ENCODE measurements at places on chromosomes 7 and 10. TPM values are rescaled to one million over a fixed set of nuclear protein-coding genes. Genes with fewer than 3 reads are reported as not detected.

DNA sequence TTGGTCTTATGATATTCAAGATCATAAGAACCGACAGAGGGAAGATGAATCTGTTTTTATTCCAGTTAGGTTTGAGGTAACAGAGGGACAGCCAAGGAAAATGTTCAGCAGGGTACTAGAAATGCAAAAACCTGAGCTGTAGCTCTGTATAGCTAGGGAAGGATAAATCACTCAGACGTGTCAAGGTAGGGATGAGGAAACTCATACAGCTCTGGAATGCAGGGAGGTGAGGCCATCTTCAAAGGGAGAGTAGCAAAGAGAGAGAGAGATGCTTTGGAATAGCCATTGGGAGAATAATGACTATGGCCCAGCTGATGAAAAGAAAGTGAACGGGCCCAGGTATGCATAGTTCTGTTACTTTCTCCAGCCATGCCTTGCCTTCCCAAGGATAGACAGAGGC, 77.8 kb downstream of the PAX2 start:
- DNase-seq: no peak

DNA sequence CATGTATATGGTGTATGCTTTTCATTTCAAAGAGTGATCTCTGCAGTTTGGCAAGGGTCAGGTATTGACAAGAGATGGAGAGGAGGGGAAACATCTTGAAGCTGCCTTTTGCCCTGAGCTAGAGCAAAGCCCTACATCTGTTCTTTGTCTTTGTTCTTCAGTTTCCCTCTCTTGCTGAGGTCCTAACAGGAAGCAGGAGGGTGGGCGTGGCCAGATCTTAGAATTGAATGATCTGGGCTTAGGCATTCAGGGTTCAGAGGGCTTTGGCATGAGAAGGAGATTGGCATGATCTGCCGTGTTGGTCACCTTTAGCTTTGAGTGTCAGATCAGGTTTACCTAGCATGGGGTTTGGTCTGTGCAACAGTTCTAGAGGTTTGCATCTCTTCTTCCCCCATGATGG, 41.3 kb downstream of the LRMDA start:
- DNase-seq: no peak

The ZNF239 gene
- polyA plus RNA-seq: 10.4 TPM

The CRYGN gene
- 0.60 TPM for polyA plus RNA-seq

GRCh38 chr10:130869179-130869841, 442.2 kb downstream of the TCERG1L start:
- DNase-seq: no peak

- no peak for DNase-seq
Observed at GRCh38 chr10:132580617-132581016, 43.0 kb downstream of the INPP5A start.

The ERVW-1 gene
- 2.5 TPM for polyA plus RNA-seq

The SPDYE2B gene
- polyA plus RNA-seq: 2.5 TPM

The AZGP1 gene
- 0.29 TPM for polyA plus RNA-seq

- DNase-seq: no peak
Observed at GRCh38 chr7:223118-223800, 30.9 kb downstream of the FAM20C start.

GRCh38 chr10:79022565-79023230, 46.1 kb upstream of the ZMIZ1 start:
- no peak for DNase-seq

- no peak for DNase-seq
Observed at GRCh38 chr7:82972135-82972534, 190.5 kb downstream of the PCLO start.

DNA sequence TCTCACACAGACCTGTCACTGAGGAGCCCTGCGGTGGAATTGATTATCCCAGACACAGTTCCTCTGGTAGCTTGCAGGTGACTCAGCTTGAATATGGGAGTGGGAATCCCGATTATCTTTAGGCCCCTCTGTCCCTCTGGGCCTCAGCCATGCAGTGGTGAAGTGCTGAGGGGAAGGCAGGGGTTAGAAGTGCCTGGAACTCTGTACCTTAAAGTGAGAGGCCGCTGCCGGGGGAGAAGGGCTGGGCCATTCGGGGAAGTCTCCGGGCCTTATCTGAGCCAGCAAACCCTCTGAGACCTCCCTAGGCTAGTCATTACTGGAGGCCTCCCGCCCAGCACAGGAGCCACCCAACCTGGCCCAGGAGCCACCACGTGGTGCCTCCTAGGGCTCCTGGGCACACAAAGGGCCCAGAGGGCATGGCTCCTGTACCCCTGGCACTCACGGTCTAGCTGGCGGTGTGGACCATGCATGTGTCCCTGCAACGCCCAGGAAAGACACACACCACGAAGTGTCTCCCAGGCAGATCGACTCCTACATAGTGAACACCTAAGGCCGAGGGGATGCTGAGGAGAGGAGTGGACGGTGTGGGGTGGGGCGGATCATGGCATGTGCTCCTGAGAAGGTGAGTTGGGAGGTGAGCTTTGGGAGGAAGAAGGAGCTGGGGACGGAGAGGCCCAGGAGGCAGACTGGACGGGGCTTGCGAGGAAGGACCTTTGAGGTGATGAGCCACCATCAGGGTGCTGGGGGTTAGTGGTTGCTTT, 56.2 kb downstream of the HK1 start:
- no peak for DNase-seq

GRCh38 chr10:436013-436697, 253.3 kb downstream of the DIP2C start:
- no peak for DNase-seq

- DNase-seq: no peak
Observed at GRCh38 chr7:50594734-50595485, 29.7 kb upstream of the DDC start.

DNA sequence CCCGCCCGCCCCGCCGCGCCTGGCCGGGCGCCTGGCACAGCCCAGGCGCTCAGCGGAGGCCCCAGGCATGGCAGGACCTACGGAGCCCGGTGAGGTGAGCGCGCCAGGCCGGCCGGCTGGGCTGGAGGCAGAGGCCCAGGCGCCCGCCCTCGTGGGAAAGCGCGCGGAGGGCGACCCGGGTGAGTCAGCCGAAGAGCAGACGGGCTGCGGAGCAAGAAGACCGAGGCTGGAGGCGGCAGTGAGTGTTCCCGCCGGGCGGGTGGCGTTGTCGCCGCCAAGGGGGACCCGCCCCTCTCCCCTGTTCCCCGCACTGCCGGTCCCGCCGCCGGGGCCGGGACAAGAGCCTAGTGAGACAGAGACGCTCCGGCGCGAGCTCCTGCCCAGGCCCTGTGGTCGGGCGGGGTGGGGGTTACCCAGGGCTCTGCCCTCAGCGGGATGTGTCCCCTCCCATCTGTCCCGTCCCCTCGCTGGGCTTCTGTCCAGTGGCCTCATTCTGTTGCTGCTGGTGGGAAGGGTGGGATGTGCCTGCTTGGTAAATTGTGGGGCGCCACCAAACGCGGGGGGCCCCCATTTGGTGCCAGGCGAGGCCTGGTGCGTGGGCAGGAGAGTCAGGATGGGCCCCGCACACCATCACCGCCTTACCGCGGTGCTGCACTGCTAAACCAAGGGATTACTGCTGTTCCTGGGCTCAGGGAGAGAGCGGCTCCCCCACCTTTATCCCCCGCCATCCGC, 17.0 kb upstream of the NODAL start:
- peak; percentile 71 for DNase-seq

DNA sequence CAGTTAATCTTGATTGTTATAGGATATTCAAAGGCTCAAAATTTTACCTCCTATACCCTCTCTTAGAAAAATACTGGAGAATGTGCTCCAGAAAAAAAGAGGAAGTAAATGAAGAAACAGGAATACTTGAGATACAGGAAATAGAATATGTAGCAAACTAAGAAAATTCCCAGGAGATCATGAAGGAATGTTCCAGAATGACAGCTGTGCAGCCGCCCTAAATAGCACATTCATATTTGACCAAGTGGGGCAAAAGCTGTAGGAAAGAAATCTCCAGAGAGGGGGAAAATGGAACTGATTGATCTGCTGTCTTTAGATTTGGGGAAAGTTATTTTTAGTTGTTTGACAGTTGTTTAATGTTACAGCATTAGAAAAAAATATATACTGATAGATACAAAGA, 46.2 kb upstream of the ZEB1 start:
- DNase-seq: no peak

DNA sequence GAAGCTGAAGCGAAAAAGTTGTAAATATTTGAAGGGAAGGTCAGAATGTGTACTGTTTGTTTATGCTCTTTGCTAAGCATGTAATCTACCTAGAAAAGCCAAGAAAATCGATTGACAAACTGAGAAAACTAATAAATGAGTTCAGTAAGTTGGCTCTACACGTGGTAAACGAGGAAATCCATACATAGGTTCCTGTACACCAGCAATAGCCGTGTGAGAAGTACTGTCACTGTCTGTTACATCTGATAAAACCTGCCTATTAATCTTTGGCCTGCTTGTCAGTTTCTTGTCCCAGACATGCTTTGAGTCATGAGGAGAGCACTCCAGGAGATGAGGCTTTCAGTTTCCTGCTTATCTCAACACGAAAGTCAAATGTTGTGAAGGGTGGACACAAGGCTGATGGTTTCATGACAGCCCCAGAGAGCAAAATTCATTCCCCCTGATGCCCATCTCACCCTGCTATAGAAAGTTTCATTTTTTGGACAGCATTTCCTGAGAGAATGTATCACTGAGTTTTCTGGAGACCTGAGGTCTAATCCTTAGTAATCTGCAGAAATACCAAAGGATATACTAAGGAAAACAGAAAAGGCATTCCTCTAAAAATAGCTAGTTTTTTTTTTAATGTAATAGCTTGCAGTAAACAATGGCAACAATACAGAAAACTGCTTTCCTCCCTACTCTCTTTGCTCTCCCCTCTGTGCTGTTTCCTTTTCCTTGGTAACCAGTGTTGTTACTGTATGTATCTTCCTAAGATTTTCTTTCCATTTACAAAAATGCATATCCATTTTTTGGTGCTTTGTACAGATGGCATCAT, 18.8 kb downstream of the BMPR1A start:
- no peak for DNase-seq

The GIMAP7 gene
- polyA plus RNA-seq: 30.8 TPM

DNA sequence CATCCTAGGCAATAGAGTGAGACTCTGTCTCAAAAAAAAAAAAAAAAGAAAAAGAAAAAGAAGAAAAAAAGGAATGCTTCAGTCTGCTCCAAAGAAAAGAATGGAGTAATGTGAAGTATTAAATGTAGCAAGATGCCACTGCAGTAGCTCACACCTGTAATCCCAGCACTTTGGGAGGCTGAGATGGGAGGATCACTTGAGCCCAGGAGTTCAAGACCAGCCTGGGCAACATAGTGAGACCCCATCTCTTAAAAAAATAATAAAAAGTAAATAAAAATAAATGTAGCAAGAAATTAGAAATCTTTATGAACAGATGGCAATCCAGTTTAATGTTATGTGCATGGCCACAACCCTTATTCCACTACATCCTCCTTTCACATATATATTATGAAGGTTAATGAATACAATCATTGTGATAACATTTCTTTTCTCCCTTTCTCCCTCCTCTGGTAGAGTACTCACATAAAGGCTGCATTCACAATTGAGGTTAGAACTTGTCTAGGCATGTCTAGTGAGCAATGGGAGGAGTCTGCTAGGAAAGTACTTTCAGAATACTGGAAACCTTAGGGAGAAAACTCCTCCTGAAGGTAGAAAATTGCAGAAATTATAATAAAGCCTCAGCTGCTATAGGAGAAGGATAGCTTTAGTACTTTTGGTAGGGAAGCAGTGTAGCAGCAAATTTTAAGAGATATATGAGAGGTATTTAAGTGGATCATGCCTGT, 20.4 kb downstream of the KLLN start:
- no peak for DNase-seq

- DNase-seq: peak; percentile 13
Observed at GRCh38 chr10:57964351-57964750, 303.3 kb downstream of the IPMK start.

The AGR2 gene
- polyA plus RNA-seq: 104 TPM

DNA sequence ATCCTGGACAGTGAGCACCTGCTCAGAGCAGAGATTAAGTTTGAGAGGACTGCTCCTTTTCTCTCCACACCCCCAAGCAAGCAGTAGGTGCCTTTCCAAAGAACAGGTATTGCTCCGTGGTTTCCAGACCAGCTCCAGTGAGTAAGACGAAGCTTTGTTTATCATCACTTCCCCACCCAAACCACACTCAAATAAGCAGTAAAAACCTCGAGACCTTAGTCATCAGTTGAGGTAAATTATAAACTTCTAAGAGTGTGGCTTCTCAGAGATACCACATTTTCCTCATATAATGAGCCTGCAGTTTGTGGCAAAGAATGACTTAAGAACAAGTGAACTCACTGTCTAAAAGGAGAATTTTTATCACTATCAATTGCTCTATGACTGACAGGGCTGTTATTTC, 50.0 kb upstream of the GRB10 start:
- no peak for DNase-seq

DNA sequence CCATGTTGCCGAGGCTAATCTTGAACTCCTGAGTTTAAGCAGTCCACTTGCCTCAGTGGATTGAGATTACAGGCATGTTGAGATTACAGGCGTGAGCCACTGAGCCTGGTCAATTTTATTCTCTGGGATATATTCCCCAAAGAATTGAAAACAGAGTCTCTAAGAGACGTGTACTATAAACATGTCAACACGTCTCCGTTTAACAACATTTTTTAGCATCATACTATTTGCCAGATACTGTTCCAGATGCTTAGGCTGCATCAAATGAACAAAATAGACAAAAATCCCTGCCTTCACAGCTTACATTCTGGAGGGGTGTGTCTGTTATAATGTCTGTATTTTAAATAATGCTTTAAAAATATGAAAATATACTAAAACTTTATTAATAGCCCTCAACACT, 54.1 kb upstream of the PRKG1 start:
- DNase-seq: no peak

DNA sequence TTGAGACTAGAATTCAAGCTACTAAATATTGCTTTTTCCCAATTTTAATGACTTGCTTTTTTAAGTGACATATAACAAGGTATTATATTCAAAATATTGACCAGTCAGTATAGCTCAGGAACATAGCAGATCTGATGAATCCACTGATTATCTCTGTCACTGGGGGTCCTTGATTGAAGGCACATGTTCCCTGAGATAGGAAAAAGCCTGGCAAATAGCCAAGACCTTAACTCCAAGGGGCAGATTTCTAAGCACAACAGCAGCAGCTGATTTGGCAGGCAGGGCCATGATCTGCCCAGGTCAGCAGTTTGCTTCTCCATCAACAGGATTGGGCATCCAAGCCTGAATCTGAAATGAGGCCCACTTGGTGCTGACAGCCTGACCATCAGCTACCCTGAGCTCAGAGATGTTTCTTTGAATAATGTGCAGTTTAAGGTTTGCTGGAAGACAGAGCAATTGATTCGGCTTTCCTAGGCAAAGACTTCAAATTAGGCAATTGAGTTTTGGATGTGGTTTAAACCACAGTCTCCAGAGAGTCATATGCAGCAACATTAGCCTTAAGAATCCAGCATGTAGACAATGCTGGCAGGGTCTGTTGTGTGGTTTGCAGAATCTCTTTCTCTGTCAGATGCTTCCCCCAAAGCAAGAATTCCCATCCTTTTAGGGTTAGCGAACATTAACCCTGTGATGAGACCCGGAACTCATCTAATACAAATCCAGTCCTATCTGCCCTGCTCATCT, 352.6 kb downstream of the ADRA2A start:
- no peak for DNase-seq

- no peak for DNase-seq
Observed at GRCh38 chr10:96770987-96771386, 50.7 kb upstream of the PIK3AP1 start.

DNA sequence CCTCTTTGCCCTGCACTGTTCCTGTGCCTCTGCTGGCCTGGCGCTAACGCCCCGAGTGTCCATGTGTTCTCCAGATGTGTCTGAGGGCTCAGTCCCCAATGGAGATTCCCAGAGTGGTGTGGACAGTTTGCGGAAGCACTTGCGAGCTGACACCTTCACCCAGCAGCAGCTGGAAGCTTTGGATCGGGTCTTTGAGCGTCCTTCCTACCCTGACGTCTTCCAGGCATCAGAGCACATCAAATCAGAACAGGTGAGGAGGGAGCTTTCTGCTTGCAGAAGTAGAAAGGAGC, 60.9 kb downstream of the PAX2 start:
- no peak for DNase-seq

- DNase-seq: peak; percentile 46
Observed at GRCh38 chr7:117750612-117751563, 122.4 kb downstream of the CTTNBP2 start.

Measured in left lung (tissue), 14 donors.